ENCODE measurements at places on chromosomes 6 and 20.

- DNase-seq = no peak
Measured at GRCh38 chr20:53866794-53867740, 203.3 kb downstream of the BCAS1 start.

- DNase-seq = peak; percentile 79
Measured at GRCh38 chr20:38633577-38634093, 32.0 kb downstream of the ARHGAP40 start.

DNA sequence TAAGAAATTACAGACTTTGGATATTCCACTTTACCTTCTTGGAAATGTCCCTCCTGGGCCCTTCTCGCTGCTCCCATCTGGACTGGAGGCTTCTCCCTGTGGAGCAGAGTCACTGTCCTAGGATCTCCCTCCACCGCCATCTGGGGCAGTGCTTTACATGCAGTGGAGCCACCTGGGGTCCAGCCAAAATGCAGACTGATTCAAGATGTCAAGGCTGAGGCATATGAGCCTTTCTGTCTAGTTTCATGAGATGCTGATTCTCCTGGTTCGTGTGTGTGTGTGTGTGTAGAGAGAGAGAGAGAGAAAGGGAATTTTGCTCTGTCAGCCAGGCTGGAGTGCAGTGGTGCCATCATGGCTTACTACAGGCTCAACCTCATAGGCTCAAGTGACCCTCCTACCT lies 14.9 kb downstream of the MICA start:
- DNase-seq = no peak

- no peak for DNase-seq
Measured at GRCh38 chr20:49569411-49570115, 1.6 kb upstream of the PTGIS start.

DNA sequence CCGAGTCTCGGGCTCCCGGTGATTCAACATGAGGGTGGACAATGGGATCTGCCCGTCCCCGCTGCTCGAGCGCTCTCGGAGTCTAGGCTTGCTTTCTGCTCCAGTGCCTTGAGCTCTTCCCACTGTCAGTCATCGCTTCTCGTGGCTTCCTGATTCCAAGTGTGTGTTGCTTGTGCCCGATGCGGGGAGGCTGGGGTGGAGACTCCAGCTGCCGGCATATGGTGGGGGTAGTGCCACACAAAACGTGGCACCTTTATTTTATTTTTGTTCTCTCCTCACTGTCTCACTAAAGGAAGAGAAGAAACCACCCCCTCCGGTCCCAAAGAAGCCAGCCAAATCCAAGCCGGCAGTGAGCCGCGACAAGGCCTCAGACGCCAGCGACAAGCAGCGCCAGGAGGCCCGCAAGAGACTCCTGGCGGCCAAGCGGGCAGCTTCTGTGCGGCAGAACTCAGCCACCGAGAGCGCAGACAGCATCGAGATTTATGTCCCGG lies 14.8 kb upstream of the MYL9 start:
- DNase-seq = no peak

DNA sequence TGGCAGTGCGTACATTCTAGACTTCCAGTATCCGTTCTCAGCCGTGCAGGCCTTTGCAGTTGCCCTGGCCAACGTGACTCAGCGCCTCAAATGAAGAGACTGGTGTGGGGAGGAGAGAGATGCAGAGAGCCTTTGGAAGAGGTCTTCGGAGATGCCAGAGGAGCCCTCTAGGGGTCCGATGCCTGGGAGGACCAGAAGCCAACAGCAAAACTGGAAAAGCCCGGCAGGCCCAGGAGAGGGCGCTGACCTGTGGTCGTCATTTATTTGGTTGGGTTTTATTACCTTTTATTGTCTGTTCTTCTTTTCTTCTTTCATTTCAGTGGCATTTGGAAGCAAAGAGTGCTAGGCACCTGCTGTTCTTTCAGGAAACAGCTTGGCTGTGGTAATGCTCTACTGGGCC lies 53.3 kb upstream of the TMEM181 start:
- peak; percentile 75 for DNase-seq

DNA sequence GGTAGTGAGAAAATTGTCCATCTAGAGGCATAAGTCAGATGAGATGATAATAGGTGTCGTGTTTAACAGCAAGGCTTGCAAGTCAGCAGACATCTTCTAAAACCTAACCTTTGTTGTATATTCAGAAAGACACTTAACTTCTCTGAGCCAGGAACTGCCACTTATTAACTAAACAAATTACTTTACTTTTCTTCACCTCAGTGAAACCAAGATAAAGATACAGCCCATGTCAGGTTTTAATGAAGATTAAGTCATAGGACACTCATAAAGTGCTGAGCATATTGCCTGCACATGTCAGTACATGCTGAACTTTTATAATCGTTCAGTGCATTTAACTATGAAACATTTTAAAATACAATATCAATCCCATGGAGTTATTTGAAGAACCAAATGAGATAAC lies 286.8 kb downstream of the NKAIN2 start:
- no peak for DNase-seq

- DNase-seq = no peak
Measured at GRCh38 chr20:51634877-51635276, 92.4 kb upstream of the NFATC2 start.

DNA sequence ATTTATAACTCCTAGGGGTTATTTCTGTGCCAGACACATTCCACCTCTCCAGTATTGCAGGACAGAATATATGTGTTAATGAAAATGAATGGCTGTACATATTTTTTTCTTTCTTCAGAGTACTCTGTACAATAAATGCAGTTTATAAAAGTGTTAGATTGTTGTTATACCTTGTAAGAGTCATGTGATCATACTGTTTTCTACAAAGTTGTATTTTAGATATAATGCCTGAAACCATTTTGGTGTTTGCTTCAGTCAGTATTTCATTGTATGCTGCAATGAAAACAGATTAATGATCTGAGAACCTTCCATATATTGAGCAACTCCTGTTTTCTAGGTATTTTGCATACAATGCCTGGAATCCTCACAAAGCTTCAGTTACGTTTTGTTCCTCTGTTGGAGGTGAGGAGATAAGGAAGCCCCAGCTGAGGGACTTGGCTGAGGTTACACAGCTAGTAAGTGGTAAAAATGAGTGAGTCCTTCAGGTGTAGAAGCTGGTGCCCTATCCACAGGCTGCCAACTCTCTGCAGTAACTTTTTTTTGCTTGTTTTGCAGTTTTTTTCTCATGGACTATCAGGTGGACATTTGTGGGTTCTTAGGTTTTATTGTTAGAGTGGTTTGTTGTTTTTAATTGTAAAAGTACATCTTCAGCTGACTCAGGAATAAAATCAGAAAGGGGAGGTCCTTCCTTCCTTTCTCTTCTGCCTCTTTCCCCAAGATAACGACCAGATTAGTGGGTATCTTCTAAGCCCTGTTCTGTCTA lies 11.6 kb downstream of the PDCD2 start:
- DNase-seq = no peak

- no peak for DNase-seq
Measured at GRCh38 chr6:56292505-56293181, 45.3 kb upstream of the COL21A1 start.

DNA sequence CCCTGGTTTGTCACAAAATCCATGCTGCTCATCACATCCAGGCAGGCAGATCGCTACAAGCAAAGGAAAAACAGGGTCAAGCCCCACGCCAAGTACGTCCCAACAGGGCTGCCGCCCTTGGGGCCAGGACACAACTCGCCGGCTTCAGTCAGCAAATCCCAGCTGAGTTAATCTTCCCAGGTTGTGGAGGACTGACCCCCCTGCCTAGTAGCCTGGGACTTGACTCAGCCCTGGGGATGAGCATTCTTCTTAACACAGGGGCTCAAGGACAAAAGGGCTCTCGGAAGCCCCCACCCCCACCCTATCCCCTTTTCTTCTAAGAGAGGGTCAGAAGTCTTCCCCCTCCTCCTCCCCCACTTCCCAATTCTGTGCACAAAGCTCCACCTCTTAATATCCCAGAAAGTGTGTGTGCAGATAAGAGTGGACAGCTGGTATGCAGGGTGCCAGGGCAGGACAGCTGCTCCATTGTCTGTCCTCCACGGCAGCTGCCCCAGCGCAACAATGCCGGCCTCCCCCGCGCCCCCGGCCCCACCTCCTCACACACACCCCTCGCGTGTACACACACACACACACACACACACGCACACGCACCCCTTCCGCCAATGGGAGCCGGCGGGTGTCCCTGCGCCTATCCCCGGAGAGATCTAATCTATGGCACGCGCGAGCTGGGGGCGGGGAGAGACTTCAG lies 4.5 kb downstream of the DLL1 start:
- peak; percentile 81 for DNase-seq

DNA sequence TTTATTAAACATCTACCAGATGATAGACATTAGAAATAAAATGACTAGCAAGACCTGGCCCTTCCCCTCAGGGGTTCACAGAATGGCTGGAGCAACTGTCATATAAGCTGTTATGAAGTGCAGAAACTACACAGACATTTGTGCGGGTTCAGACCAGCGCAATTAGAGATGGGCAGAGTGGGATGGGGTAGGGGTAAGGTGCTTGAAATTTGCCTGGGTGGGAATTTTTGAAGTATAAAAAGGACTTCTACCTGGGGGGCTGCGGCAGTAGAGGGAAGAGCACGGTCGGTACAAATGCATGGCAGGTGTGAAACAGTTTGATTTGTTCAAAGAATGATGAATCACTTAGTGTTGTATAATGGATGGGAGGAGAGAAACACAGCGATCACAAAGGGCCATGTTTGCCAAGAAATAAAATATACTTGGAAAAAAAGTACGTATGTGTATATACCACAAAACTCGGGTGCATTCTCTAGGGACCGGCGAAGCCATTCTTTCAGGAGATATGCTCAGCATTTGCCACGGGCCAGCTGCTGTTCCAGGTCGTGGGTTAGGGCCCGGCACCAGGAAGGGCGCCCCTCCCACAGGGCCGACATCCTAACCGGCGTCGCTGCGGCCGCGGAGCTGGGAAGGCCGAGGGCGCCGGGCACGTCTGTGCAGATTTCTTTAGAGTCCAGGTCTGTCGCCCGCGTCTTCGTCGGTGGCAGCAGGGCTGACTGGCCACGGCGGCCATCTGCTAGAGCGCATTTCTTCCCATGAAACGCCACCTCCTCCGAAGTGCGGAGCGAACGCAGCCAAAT lies 809 bp upstream of the NOL7 start:
- DNase-seq = no peak

- DNase-seq = no peak
Measured at GRCh38 chr6:21079468-21080048, 514.0 kb upstream of the SOX4 start.

GRCh38 chr6:104087765-104088164 lies 772.0 kb downstream of the HACE1 start:
- DNase-seq = no peak

DNA sequence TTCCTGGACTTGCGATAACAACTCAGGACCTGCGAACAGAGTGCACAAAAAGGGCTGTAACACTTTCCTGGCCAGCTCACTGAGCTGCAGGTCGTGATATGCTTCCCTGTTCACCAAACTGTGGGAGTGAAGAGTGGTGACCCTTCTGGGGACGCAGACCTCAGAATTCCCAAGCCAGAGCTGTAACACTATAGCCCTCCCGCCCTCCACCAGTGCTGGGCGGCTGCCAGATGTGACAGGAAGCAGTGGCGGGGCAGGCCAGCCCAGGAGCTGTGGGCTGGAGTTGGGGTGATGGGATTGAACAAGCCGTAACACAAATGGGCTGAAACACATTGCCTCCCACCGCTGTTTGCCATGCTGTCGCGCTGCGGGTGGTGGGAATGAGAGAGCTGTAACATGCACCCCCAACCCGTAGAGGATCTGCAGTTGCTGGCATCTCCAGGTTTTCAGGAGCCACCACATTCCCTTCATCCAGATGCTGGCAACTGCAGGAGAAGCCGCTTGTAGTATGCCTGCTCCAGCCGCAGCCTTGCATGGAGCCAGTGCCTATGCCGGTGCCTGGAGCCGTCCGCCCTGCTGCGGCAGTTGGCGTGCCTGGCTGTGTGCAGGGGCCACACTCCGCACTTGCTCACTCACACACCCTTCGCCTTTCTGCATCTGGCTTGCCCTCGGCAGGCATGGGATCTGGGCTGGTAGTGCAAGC lies 148.3 kb upstream of the PROKR2 start:
- no peak for DNase-seq

DNA sequence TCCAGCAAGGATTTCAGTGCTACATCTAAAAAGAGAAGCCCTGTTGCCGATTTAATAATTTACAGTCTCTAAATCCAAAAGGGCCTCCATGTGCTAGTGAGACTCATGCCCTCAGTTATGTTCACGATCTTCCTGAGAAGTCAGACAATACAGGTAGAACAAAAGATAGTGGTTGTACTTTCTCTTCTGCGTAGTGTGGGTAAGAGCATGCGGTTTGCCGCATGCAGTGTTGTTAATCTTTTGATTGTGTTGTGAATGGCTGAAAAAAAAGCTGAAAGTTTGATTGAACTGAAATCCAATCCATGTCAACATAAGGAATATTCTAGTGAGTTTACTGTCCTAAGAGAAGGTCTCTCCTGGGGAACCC lies 74.8 kb upstream of the AGPAT4 start:
- no peak for DNase-seq
